ENCODE measurements at places on chromosomes 5 and 9.

DNA sequence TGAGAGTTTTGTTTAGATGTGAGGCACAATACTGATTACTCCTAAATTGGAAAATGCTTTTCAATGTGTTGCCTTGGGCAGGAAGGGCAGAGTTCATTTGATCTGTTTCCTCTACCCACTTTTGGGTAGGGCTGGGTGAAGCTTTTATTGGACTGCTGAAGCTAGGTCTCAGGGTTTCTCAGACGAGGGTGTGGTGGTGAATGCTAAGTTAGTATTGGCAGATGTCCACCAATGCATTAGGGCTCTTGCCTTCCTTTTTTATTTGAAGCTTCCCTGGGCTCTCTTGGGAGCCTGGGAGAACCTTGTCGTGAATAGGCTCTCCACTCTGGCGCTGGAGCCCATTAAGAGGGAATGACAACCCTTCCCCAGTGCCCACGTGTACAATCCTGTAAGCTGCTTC lies 23.1 kb downstream of the SPTAN1 start:
- DNase-seq: no peak

- no peak for DNase-seq
These were observed 4.9 kb downstream of the EXOSC2 start for GRCh38 chr9:130698514-130698913.

- DNase-seq: peak; percentile 13
These were observed 543 bp downstream of the ST8SIA4 start for GRCh38 chr5:100902440-100903038.

DNA sequence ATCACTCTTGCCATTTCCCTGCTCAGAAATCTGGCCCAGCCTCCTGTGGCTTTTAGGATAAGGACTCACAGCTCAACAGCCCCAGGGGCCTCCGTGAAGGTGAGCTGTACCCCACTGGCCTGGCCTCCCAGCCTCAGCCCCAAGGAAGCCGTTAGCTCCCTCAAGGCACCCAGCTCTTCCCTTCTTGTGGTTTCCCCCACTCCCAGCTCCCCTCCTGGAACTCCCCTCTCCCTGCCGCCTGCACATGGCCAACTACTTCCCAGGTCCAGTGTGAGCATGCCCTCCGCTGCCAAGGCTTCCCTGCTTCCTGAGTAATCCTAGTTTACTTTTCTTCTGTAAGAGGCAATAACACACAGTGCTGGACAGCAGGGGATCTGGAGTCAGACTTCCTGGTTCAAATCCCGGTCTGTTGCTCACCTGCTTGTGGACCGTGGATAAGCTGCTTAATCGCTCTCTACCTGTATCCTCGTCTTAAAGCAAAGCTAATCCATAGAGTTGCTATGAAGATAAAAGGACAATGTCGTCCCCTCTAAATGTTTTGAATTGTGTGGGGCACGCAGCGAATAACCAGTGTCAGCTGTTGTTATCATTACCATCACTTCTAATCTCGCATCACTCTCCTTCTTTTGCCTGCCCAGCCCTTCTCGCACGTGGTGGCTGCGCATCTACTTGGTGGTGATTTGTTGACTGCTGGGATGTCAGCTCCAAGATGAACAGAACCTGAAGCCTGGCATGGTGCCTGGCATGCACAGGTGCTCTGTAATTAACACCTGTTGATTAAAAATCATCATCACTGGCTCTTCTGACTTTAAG lies 86.6 kb downstream of the C5orf15 start:
- DNase-seq: no peak

- DNase-seq: no peak
These were observed at the start of gene ASS1 for GRCh38 chr9:130444565-130445221. ASS1 (plus strand) TSS chr9:130444961; CDS start chr9:130452229, 7,268 bp downstream.

DNA sequence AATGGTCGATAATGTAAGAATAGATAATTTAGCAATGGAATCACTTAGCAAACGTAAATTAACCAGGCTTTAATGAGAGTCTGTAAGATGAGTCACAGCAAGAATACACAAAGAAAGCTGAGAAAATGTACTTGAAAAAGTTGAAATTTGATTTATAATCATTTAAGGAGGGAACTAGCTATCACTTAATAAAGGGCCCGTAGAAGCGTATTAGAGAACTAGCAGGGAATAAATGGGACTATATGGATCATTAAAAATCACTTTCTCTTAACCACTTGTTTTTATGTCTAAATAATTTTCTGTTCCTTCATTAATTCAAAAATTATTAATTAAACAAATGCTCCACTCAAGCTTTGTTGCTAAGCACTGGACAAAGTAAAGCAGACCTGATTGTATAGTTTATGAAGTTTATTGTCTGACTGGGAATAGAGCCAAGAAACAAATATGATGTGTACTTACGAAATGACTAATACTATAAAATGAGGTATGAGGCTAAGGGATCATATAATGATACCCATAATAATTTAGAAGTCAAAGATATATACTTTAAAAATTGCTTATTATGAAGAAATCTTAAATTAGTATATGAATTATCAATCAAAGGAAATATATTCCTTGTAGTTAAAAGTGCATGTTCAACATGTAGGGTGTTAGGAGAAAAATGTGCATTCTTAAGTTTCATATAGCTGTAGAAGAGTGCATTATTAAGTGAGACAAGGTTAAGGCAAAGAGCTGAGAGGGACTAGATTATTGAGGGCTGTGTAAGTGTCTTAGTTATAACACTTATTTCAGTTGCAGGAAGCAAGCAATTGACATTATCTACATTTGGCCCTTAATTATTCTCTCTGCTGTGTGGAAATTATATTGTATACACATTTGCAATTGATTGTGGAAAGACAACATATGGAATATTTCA lies 196.8 kb downstream of the PRDM9 start:
- DNase-seq: no peak

GRCh38 chr9:136361047-136361753 lies 2.3 kb downstream of the DNLZ start:
- no peak for DNase-seq

- DNase-seq: no peak
These were observed 33.4 kb upstream of the NR3C1 start for GRCh38 chr5:143436871-143437270.

GRCh38 chr5:38446029-38446522 lies 110.4 kb downstream of the LIFR start:
- no peak for DNase-seq

DNA sequence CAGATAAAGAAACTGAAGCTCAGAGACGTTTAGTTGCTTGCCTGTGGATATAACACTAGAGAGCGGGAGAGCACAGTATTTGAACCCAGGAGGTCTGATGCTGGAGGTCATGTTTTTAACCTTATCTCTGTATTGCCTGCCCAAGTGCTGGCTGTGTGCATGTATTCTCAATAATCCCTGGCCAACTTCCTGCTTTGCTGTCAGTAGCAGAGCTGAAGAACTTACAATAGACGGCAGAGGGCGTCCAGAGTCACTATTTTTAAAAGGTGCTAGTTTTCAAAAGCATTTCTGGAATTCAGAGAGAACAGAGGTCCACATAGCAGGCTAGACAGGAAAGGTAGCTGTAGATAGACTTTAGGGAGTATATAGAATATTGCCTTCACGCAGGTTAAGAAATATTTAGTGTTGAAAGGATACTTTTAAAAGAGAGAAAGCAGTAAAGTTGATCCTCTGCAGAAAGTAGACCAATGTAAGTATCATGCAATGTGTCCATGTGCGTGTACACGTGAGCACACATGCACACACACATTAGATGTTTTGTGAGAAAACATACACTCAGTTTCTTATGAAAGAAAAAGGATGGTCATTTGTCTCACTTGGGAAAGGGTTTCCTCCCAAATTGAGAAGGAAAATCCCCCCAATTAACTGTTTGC lies 46.3 kb downstream of the PTCD2 start:
- peak; percentile 21 for DNase-seq

- DNase-seq: no peak
These were observed 117.2 kb downstream of the APBA1 start for GRCh38 chr9:69554945-69555344.

- DNase-seq: no peak
These were observed 92.9 kb downstream of the PALM2AKAP2 start for GRCh38 chr9:109872901-109873300.

- DNase-seq: no peak
These were observed 5.7 kb downstream of the NDST1 start for GRCh38 chr5:150513375-150514309.

GRCh38 chr9:3855929-3856328 lies 330.1 kb upstream of the RFX3 start:
- no peak for DNase-seq

DNA sequence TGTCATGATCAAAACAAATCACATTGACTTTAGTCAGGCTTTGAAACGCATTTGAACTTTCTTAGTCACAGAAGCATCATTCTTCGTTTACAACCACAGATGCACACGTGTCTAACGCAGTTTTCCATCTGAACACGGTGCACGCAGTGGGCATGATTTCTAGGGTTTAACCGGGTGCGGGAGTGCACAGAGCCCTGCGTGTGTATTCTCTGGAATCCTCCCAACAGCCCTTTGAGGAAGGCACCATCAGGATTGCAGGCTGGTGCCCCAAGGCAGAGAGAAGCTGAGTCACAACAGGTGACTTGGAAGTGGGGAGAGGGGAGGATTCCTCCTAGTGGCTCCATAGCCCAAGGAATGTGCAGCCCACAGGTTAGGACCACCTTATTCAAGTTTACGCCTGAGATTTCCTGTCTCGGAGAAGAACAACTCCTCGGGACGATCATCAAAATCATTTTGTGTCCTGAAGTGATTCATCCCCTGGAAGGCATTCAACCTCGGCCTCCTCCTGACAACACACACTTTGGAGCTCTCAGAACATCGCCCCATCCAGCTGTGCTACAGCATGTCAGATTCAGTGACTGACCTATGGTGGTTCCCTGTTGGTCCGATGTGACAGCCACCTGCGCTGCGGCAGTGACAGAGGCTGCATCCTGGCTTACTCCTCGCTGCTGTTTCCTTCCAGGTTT lies 13.1 kb downstream of the ROPN1L start:
- no peak for DNase-seq
